ENCODE measurements at places on chromosomes 6 and 20.

- no peak for DNase-seq
Measured at GRCh38 chr6:158152659-158153058, 15.4 kb downstream of the SERAC1 start.

DNA sequence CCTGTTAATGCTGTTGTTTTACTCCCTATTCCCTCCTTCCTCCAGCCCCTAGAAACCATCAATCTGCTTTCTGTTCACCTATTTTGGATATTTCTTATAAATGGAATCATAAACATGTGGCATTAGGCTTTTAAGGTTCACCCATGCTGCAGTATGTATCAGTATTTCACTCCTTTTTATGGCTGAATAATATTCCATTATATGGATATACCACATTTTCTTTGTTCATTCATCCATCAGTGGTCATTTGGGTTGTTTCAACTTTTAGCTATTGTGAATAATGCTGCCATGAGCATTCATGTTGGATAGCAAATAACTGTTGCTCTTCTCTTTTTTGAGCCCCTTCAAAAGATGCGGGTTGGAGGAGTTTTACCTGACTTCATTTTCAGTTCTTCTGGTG, 89.2 kb downstream of the GCLC start:
- no peak for DNase-seq

GRCh38 chr6:31304683-31305082, 32.8 kb upstream of the HLA-C start:
- DNase-seq, result no peak

DNA sequence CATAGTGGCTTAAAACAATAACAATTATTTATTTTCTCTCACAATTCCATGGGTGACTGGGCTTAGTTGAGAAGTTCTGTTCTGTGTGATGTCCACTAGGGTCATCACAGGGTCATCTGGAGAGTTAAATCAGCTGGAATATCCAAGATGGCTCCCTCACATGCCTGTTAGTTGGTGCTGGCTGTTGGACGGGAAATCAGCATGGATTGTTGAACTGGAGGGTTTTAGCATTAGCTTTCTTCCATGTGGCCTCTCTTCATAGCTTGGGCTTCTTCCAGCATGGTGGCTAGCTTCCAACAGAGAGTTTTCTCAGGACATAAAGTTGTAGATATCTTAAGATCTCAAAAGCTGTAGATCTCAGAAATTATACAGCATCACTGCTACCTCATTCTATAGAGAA, 19.6 kb downstream of the MARCKS start:
- DNase-seq, result no peak

GRCh38 chr6:40348591-40348990, 238.6 kb downstream of the LRFN2 start:
- no peak for DNase-seq

GRCh38 chr20:8454137-8454712, 322.2 kb downstream of the PLCB1 start:
- peak; percentile 88 for DNase-seq

DNA sequence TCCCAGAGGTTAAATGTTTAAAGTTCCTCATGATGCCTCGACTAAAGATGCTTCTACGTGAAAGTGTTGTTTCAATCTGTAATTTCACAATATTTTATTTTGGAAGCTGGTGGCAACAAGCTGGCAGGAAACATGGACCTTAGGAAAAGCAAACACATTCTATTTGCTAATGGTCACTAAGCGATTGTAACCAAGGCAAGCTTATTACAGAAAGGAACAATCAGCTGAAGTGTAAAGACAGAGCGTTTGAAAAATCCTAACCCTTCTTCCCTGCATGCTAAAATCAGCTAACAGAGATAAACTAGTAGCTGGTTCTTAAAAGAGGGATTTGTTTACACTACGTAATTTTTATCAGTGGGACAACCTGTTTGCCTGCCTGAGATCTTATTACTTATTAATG, 50.0 kb downstream of the IL20RA start:
- no peak for DNase-seq

DNA sequence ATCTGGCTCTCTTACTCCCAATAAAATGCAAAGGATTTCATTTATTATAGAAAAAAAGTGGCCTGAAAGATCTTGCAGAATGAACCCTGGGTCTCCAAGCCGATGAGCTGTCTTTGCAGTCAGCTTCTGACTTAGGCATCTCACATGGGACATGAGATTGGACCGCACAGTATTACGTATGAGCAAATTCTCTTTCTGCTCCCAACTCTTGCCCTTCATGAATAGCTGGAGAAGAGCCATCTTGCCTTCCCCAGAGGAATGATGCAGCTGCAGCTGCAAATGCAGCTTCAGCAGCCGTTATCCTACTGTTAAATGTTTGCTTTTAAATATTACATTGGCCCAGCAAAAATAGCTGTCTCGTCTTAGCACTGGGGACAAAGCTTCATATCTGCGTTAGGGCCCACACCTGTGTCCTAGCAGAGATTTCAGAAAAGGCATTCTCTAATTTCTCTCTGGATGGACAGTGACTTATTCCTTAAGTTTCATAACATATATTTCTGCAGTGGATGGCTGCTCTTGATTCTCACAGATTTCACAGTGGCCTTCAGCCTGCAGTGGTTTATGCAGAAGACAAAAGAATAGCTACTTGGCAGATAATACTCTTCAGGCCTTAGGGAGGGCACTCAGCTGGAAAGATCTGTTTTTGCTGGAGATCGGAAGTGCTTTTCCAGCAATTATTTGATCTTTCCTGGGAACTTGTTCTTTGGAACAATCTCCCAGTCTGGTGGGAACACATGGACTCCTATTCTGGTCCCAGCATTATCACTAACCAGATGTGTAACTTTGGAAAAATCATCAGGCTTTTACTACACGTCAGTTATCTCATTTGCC, 129.2 kb downstream of the FYN start:
- peak; percentile 77 for DNase-seq

DNA sequence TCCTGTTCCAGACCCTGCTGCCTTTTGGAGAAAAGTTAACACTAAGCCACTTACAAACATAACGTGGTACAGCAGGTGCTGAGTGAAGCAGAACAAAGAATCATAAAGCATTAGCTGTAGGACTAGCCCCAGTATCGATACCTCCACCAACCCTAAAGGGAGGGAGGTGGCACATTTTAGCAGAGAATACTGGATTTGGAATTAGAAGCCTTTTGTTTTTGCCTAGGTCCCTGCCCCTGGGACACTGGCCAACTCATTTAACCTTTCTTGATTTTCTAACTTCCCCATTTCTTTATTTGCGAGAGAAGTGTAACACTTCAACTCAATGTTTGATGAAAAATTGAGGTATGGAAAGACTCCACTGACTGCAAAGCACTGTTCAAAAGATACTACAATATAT, 93.5 kb downstream of the B3GAT2 start:
- no peak for DNase-seq

GRCh38 chr20:57609842-57610167, 10.4 kb downstream of the ZBP1 start:
- DNase-seq, result no peak

GRCh38 chr6:111015389-111016124, 33.7 kb downstream of the RPF2 start:
- no peak for DNase-seq

DNA sequence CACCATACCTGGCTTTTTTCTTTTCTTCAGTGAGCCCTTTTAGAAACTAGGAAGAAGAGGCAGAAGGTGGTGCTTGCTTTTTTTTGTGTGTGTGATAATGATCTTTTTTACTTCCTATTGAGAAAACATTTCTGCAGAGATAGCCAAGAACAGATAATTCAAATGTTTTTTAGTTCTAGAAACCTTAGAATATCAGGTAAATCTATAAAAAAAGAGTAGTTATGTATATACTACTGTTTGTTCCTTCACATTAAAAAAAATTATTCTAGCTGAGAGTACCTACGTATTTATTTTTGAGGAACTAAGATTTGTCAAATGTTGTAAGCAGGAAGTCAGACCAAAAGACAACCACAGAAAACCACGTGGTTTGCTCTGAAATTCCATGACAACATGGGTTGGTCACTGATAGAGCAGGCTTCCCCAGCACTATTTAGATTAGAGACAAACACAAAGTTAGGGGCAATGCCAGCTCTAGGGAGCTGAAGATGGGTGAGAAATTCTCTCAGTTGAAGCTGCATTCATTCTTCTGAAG, 12.8 kb downstream of the STK4 start:
- DNase-seq, result no peak

- DNase-seq, result no peak
Measured at GRCh38 chr20:12591949-12592470, 416.8 kb upstream of the SPTLC3 start.

DNA sequence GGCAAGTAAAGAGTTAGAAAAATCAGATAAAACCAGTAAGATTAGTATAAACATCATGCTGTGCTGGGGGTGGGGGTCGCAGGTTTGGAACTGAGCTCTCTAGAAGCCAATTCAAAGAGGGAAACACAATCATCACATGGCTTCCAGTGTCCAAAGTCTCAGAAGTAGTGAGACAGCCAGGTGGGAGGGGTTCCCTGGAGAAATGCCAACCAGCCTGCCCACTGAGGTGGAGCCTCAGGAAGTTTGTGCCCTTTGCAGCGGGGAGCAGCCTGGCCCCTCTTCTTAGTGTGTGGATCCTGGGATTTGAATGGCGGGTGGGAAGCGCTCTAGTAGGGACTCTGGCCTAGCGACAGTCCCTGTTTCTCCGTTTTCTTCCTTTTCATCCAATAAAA, 21.4 kb downstream of the C6orf15 start:
- DNase-seq, result no peak

GRCh38 chr6:15761045-15761502, 98.2 kb upstream of the DTNBP1 start:
- DNase-seq, result no peak

GRCh38 chr6:25387911-25388310, 108.7 kb downstream of the CARMIL1 start:
- no peak for DNase-seq

- DNase-seq, result no peak
Measured at GRCh38 chr6:24673625-24674024, 6.7 kb downstream of the ACOT13 start.

DNA sequence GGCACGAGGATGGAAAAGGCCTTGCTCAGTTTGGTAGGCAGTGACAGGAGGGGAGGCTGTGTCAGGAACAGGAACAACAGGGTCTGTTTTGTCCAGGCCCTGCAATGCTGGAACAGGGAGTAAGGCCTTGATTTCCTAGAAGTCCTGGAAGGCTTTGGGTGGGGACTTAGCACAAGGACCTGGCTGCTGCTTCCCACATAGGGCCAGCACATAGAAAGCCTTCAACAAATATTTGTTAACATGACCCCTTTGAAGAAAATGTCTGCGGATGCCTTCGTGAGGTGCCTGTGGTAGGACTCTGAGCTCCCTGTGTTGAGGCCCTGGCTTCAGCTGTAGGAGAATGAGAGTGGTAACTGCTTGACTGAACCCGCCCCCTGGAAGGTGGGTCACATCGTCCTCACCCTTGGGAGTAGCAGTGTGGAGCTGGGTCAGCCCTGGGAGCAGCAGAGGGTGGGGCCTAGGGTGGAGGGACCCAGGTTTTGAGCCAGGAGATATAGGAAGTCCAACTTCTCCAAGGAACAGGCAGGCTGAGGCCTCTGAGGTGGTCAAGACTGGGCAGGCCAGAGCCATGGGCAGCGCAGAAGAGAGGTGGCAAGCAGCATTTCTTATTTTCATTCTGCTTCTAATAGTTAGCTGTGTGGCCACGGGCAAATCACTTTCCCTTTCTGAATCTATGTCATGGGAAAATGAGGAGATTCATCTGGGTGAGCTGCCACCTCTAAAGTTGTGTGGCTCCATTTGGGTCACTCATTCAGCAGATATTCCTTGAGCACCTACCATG, 50.0 kb downstream of the CNBD2 start:
- DNase-seq, result no peak

DNA sequence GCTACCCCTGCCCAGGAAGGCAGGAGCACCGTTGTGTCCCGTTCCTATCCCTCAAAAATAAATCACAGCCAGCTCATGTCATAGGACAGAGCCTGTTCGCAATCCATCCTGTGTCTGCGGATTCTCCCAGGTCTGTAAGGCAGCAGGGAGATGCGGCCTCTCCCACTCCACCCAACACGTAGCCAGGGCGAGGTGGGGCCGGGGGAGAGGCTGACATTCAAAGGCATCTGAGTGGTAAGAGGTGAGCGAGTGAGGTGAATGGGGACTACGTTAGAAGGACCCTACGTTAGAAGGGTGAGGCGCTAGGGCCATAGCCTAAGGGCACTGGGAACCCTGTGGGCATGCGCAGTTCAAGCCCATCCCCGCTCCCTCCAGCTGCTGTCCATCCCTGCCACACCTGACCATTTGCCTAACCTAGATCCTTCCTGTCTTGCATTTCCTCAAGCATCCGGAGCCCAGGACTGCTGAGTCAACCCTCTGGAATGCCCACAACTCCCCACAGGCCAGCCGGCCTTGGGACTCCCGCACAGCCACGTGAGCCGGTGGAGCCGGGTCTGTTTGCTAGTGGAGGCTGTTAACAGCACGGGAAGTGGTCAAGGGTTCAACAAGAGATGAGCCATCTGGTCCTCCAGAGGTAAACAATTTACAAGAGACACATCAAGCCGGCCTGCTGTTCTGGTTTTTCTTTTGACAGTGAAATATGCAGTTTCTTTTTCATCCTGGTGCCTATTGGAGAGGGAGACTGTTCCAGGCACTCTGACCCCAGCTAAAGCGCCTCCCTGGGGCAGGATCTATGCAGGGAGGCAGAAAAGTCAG, 45.9 kb downstream of the RIPOR3 start:
- DNase-seq, result peak; percentile 93

DNA sequence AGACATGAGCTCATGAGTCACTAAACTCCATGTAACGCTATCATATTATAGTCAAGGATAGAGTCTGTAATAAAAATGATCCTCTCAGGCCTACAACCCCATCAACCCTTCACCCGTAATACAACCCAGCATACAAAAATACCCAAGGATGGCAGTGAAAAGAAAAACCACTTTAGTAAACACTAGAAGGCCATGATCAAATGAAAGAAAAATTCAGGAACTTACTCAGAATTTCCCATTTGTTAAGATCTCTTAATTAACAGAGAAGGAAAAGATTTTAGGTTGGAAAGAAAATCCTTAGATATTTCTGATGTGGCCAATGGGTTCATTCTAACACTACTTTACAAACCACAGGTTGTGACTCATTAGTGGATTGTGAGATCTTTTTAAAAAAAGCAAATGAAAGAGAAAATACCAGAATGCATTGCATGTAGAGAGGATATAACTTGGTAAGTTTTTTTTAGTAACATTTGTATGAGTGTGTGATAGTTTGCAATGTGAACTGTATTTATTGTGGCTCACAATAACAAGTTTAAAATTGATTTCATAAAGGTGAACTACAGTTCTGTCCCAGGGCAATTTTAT, 8.0 kb upstream of the UBE2J1 start:
- peak; percentile 64 for DNase-seq

DNA sequence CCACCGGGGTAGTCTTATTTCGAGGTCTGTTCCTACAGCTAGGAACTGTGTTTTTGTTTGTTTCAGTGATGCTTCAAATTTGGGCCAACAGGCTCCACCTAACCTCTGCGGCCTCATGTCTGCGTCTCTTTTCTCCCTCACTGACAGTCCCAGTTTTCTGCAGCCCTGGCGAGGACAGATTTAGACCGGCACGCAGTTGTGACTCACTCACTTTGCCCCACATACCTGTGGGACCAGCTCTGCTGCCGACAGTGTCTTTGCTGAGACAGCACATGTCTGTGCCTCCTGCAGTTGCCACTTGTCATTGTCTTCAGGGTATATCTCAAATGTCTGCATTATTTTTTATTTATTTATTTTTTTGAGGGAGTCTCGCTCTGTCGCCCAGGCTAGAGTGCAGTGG, 29.2 kb downstream of the OSBPL2 start:
- DNase-seq, result no peak

- peak; percentile 59 for DNase-seq
Measured at GRCh38 chr6:30483677-30484279, 5.5 kb upstream of the HLA-E start.
